Pons (tissue), 1 donor: ENCODE measurements at places on chromosomes 7 and 10.

DNA sequence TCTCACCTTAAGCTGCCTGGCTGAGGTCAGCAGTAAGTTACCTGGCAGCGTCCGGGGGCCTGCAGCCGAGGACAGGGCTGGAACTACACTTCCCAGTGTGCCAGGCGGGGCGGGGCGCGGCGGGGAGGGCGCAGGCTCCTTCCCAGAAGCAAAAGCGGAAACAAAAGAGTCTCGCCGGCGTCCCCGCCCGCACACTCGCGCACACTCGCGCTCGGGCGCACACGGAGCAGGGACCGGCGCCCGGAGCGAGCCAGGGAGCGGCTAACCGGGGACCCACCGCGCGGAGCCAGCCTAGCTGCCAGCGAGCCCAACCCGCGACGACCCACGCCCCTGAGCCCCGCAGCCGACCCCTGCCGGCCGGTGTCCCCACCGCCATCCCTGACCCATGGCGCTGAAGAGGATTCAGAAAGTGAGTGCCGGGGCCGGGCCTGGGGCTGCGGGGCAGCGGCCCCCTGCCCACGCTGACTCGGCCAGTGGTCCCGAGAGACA, at the start of gene UBE2D1:
Gene UBE2D1, plus strand, starts transcription at position 190 of the 489 bp plus-strand sequence. Its CDS starts 196 bp downstream, at position 386.
- peak; percentile 67 for DNase-seq

GRCh38 chr10:116961406-116962251, 43.4 kb downstream of the SHTN1 start:
- DNase-seq: peak; percentile 99

DNA sequence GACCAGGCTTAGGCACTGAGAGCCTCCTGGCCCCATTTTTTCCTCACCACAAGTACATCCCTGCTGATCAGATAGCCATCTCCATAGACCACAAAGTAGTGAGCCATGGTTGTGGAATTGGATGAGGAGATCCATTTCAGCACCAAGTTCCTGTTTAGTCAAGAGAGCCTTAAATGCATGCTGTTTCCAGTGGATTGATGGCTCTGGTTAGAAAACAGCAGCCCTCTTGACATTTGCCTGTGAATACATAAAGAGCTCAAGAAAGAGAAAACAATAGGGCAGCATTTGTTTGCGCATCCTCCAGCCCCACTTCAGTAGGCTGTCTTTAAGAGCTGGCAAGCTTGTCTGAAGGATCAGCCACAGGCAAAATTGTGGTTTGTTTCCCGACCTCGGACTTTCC, 251.2 kb downstream of the POU6F2 start:
- no peak for DNase-seq

DNA sequence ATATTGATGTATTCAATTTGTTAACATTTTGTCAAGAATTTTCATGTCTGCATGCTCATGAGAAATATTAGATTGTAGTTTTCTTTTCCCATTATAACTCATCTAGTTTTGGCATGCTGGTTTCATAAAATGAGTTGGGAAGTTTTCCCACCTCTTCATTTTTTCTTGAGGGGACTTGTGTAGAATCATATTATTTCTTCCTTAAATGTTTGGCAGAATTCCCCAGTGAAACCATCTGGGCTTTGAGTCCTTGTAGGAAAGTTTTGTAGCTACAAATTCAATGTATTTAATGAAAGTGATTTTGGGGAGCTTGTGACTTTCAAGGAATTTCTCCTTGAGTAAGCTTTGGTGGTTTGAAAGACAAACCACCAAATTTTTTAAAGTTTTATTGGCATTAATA, 173.2 kb downstream of the PHTF2 start:
- no peak for DNase-seq

GRCh38 chr7:113431406-113431805, 313.1 kb upstream of the SMIM30 start:
- DNase-seq: no peak
